Activated T-cell treated with anti-CD3 and anti-CD28 coated beads for 48 hours (primary cell): ENCODE measurements at places on chromosomes 7 and 10.

- no peak for DNase-seq
These were observed 35.0 kb downstream of the PRR15 start for GRCh38 chr7:29598613-29599012.

- no peak for DNase-seq
These were observed 16.5 kb downstream of the SLK start for GRCh38 chr10:103983367-103983911.

DNA sequence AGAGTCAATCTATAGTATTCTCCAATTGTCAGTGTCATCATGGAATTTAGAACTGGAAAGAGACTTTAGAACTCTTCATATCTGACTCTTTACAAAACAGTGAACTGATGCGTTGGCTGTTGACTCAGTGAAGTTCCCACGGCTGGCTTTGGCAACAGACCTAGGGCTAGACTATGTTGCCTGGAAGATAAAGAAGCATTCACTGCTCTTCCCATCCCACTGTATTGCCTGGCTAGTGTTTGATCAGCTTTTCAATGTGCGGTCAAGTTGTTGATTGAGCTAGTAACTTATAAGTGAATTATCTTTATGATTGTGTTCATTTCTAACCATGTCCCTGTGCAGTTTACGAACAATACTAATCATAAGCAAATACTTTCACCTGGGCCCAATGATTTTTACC is 365.7 kb upstream of the LRGUK start:
- DNase-seq: no peak

GRCh38 chr7:27944643-27945042 is 204.7 kb downstream of the TAX1BP1 start:
- no peak for DNase-seq

GRCh38 chr10:114257498-114257897 is 18.4 kb downstream of the VWA2 start:
- no peak for DNase-seq

GRCh38 chr10:129784291-129784690 is 179.8 kb downstream of the EBF3 start:
- no peak for DNase-seq

DNA sequence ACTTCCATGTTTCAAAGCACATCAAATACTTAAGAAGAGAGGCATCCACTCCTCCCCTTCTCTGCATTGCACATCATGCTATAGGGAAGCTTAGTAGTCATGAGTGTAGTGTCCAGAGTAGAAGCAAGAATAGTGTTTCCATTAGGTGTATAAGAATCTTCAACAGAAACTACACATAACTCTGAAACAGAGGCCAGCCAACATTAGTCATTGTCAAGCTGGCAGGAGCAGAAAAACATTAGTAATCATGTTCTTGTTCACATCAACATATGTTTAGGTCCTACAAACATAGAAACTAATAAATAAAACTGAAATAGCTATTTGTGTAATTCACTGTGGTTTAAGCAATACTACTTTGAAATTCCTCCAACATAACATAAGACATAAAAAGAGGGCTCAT is 370.2 kb downstream of the PPP1R3A start:
- no peak for DNase-seq

DNA sequence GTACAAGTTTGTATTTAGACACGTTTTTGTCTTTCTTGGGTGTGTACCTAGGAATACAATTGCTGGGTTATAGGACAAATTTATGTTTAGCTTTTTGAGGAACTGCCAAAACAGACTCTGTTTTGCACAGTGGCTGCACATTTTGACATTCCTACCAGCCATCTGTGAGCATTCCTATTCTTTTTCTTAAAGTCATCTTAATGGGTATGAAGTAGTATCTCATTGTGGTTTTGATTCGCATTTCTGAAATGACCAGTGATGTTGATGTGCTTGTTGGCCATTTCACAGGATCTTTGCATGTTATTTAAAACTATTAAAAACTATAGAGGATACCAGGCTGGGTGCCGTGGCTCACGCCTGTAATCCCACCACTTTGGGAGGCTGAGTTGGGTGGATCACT is 32.6 kb upstream of the IL15RA start:
- no peak for DNase-seq

GRCh38 chr7:5334671-5335070 is 51.9 kb downstream of the SLC29A4 start:
- DNase-seq: no peak

GRCh38 chr7:127021019-127021738 is 231.6 kb downstream of the GRM8 start:
- no peak for DNase-seq
